ENCODE measurements at places on chromosomes 12 and 14.
A peak's percentile ranks its signal among the peaks of the same experiment; 100 is the strongest.

DNA sequence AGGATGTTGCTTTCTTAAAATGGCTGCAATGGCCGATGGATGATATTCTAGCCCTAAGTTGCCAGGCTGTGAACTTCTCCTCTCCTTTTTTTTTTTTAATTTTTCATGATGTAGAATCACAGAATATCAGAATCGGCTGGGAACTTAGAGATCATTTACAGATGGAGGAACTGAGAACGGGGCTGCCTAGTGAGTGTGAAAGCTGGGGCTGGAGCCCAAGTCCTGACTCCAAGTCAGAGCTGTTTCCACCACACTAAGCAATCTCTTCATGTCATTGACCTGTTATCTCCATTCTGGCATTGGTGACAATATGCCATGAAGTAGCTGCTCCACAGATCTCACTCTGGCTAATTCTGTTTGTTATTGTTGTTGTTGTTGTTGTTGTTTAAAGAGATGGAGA lies 121.7 kb downstream of the SLC38A1 start:
- DNase-seq, result no peak

- no peak for DNase-seq
These were observed 65.0 kb downstream of the FOXN4 start for GRCh38 chr12:109244073-109244472.

DNA sequence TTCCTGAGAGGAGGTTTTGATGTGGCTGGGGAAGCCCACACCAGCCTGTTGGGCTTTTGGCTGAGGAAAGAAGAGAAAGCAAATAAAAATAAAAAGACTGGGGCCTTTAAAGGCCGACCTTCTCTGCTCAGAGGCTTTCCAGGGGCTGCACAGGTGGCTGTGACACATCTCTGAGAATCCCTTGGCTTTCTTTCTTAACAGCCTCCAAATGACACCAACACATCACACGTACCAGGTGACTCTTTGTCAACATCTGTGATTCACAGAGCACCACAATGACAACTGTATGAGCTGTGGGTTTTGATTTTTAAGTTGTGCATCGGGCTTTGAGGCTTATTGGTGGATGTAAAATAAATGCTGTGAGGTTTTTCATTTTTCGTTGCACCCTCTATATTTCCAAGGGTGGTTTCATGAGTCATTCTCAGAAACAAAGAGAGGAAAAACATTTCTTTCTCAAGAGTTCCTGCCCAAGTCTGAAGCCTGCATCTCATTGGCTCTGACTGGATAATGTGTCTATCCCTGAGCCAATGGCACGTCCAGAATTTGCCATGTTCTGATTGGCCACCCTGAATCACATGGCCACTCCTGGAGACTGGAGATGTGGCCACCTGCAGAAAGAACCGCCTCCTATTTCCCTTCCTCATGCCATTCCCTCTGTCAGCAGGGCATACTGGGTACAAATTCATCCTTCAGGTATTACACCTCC lies 349.0 kb downstream of the GLT1D1 start:
- no peak for DNase-seq

GRCh38 chr14:57462551-57462950 lies 31.1 kb downstream of the CCDC198 start:
- no peak for DNase-seq

DNA sequence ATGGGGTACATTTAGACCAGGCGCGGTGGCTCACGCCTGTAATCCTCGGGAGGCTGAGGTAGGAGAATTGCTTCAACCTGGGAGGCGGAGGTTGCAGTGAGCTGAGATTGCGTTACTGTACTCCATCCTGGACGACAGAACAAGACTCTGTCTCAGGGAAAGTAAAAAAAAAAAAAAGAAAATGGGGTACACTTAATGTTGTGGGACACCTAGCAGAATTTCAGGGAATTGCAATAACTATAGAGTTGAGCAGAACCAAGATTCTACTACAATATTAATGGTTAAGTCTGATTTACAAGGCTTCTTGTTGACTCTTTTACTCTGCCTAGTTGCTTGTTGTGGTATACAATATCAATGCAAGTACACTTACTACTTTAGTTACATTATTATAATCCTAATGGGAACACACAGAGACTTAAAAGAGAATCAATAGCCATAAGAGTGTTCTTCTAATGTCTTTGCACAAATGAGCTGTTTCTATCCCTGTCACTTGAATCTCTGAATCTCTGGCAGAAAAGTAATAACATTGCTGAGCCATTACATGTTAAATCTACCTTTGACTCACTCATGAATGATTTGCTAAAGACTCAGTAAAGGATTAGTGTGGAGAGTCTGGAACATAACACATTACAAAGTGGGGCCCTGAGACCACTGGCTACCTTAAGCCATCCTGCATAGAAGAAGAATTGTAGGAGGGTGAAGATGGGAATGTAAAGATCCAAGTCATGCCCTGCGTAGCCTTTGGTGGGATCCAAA lies 22.7 kb downstream of the BEST3 start:
- no peak for DNase-seq

GRCh38 chr12:50924439-50925341 lies 27.7 kb upstream of the HIGD1C start:
- DNase-seq, result no peak

DNA sequence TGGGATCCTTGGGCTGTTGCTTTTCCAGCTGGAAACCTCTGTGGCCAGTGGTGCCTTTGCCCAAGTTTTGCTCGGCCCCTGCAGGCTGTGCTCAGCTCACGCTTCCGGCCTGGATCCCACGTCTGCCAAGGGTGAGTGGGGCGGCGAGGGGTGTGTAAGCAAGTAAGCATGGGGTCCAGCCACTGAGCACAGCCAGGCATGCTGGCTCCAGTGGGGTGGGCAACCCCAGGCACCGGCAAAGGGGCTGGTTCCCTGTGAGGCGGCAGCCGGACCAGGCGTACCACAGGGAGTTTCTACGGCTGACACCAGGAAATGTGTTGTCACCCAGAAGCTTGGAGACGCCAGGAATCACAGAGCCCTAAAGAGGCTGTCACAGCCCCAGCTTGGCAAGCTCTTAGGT lies 393.4 kb upstream of the CCDC196 start:
- DNase-seq, result no peak

GRCh38 chr12:123149501-123150274 lies 1.2 kb downstream of the PITPNM2 start:
- no peak for DNase-seq

DNA sequence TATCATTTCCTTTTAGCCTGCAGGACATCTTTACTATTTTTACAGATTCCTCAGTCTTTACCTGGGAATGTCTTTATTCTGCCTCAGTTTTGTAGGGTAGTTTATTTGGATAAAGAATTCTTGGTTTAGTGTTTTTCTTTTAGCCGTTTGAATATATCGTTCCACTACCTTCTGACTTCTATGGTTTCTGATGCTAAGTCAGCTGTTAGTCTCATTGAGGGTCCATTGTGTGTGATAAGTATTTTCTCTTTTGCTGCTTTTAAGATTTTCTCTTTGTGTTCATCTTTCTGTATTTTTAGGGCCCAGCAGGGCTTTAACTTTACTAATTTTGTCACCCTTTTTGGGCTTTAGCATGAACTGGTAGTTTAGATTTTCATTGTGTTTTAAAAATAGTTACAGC lies 113.5 kb downstream of the MNAT1 start:
- DNase-seq, result no peak

GRCh38 chr14:61584331-61584741 lies 111.0 kb upstream of the HIF1A start:
- no peak for DNase-seq

- DNase-seq, result peak; percentile 28
These were observed 10.3 kb upstream of the CD27 start for GRCh38 chr12:6434205-6435140.

- peak; percentile 19 for DNase-seq
These were observed 226.2 kb upstream of the CRY1 start for GRCh38 chr12:107319533-107320032.

- DNase-seq, result no peak
These were observed 44.4 kb upstream of the TCL1A start for GRCh38 chr14:95758331-95758730.

DNA sequence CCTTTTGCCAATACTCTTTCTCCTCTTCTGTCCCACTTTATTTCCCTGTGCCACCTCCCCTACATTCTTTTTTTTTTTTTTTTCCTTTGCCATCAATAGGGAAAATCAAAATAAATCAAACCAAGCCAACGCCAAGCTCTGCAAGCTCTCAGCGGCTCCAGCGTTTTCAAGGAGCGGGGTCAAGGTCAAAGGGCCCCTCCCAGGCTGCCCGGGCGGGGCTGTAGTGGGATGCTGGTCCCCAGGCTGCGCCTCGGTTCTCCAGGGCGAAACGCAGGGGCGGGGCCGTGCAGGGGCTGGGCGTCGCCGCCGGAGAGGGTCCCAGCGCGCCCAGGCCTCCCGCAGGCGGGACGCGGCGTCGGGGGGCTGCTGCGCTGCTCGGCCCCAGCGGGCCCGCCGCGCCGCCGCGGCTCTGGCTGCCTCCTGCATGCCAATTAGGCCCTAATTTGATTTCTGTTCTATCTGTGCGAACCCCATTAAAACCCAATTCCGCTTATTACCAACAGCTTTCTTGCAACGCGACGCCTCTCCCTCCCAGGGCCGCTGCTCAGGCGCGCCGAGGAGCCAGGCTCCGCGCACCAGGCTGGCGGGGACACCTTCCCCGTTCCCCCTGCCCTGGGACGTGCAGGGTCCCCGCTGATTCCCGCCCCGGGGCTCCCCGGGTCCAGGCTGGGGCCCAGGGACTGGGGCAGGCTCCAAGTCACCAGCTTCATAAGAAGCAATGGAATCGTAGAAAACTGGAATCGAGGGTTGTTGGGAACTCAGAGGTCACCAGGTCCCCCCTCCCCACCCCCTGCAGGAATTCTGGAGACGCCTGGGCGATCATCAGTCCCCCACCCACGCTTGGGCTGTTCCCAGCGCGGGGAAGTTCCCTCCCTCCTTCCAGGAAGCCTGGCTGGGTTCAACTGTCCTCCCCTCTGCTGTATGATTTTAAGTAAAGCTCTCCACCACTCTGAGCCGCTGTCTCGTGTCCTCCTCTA lies 50.7 kb upstream of the MAP1LC3B2 start:
- DNase-seq, result peak; percentile 3

DNA sequence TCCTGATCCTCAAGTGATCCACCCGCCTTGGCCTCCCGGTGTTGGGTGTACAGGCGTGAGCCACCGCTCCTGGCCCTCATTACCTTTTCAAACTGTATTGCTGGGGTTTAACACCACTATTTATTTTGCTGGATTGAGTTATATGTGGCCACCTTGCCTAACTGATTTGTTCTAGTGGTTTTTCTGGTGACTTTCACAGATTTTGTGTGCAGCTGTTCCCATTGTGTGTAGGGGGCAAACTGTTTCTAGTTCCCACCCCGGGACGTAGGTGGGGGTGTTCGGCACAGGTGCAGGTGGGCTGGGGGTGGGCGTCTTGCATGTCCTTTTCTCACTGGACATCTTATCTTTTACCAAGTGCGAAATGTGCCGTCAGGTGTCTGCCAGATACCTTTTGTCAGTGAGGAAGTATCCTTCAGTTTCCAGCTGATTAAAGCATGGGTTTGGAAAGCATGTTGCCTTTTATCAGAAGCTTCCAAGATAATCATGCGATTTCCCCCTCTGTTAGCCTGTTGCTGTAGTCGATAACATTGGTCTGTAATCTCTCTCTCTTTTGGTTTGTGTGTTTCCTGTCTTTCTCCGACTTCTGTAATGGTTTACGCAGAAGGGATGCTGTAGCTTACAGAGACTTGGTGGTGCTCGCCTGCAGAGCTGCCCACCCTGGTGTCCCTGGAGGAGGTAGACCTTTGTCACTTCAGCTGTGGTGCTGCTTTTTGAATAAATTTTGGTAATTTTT lies 33.6 kb downstream of the AACS start:
- no peak for DNase-seq

DNA sequence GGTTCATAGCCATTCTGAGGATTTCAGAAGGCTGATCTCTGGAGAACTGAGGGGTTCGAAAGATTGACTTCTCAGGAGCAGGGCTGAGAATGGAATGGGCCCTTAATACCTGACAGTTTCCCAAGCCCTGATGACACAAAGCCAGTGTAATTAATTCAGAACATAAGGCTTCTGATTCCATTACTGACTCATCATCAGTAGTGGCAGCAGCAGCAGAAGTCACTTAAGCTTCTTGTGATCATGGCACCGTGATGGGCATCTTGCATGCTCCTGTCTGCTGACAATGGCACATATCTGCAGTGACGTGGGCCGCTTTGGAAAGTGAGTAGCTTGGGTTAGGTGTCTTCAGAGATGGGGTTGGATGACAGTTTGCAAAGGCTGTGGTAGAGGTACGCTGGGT lies 38.2 kb upstream of the GSG1 start:
- DNase-seq, result no peak

DNA sequence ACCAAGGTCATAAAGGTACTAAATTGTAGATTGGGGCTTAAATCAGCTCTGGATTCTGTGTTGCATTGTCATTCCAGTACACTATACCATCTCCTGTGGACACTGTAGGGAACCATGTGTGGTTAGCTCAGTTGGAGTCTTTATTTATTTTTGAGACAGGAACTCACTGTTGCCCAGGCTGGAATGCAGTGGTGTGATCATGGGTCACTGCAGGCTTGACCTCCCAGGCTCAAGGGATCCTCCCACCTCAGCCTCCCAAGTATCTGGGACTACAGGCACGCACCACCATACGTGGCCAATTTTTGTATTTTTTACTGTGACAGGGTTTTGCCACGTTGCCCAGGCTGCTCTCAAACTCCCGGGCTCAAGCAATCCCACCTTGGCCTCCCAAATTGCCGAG lies 6.7 kb downstream of the PAPOLA start:
- DNase-seq, result no peak

DNA sequence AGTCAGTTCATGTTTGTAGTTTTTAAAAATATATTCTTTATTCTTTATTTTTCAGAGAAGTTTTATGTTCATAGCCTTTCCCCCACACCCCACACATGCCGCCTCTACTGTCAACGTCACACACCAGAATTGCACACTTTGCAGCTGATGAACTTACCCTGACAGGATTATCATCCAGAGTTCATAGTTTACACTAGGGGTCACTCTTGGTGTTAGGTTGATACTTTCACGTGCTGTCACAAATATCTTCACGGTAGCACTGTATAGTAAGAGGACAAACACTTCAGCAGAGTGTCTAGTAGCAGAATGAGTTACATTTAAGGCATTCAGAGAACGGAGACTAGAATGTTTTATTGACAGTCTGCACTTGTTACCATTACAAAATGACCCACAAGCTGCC lies 5.1 kb downstream of the DPPA3 start:
- no peak for DNase-seq

GRCh38 chr14:104554088-104554607 lies 25.4 kb upstream of the C14orf180 start:
- no peak for DNase-seq

DNA sequence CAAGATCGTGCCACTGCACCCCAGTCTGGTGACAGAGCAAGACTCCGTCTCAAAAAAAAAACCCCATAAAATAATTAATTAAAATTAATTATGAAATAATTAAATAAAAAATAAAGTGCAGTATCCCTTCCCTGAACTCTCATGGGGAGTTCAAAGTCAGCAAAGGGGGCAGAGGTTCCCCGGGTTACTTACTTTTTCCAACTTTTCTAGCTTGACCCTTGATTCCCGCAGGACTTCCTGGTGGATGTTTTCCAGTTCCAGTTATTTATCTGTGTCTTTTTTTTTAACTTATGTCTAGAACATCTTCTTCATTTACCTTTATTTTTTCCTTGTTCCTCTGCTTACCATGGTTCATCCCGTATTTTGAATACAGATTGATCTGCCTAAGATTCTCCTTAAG lies 197.4 kb downstream of the EPS8 start:
- no peak for DNase-seq

Data from activated CD4-positive, alpha-beta T cell treated with anti-CD3 and anti-CD28 coated beads, Interleukin-2, amount 50 U/mL, for 1 hour (primary cell).